ENCODE measurements at places on chromosomes 11 and 22.
A peak's percentile ranks its signal among the peaks of the same experiment; 100 is the strongest.

- no peak overlapping the region for H3K27ac ChIP-seq
- H3K36me3 ChIP-seq = no peaks in the 10 kb centered on the region
- no peaks in the 10 kb centered on the region for H3K4me1 ChIP-seq
Observed at GRCh38 chr22:23031786-23032185, 38.5 kb upstream of the GNAZ start.

DNA sequence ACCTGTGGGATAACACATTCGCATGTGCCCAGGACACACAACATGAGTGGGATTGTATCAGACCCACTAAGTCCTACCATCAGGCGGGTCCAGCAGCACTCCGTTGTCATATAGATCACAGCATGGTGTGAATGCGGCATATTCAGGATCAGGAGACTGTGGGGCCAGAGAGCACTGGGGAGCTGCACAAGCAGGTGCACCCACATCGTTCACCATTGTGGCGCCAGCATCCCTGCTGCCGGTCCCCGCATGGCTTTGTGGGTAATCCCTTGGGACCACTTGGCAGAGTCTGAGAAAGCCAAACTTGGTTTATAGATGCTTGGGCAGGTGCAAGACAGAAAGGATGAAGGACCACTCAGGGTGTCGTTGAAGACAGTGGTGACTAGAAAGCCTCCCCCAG lies 201.6 kb upstream of the B3GAT1 start:
- H3K4me1 ChIP-seq = no peaks in the 10 kb centered on the region
- H3K4me3 ChIP-seq = no peak overlapping the region
- no peak overlapping the region for H3K27ac ChIP-seq
- DNase-seq = no peak
- no peaks in the 10 kb centered on the region for H3K27me3 ChIP-seq

- peaks cover 7% of the 10 kb centered on the region for H3K36me3 ChIP-seq
- no peak overlapping the region for H3K4me3 ChIP-seq
- DNase-seq = no peak
- H3K27ac ChIP-seq = no peak overlapping the region
- no peaks in the 10 kb centered on the region for H3K27me3 ChIP-seq
Observed at GRCh38 chr11:73889019-73889418, 12.2 kb downstream of the PAAF1 start.

- DNase-seq = no peak
- no peaks in the 10 kb centered on the region for H3K4me1 ChIP-seq
- no peaks in the 10 kb centered on the region for H3K36me3 ChIP-seq
- no peak overlapping the region for H3K27ac ChIP-seq
- H3K27me3 ChIP-seq = no peaks in the 10 kb centered on the region
Observed at GRCh38 chr22:49446759-49447710, 380.6 kb downstream of the BRD1 start.

GRCh38 chr11:56333156-56333555 lies 12.7 kb upstream of the OR8K1 start:
- no peak overlapping the region for H3K27ac ChIP-seq
- no peaks in the 10 kb centered on the region for H3K36me3 ChIP-seq
- no peaks in the 10 kb centered on the region for H3K4me1 ChIP-seq
- DNase-seq = no peak
- no peak overlapping the region for H3K4me3 ChIP-seq

GRCh38 chr11:83326326-83326725 lies 40.2 kb upstream of the CCDC90B start:
- H3K4me3 ChIP-seq = no peak overlapping the region
- no peaks in the 10 kb centered on the region for H3K27me3 ChIP-seq
- no peak for DNase-seq
- H3K36me3 ChIP-seq = no peaks in the 10 kb centered on the region
- H3K27ac ChIP-seq = no peak overlapping the region

DNA sequence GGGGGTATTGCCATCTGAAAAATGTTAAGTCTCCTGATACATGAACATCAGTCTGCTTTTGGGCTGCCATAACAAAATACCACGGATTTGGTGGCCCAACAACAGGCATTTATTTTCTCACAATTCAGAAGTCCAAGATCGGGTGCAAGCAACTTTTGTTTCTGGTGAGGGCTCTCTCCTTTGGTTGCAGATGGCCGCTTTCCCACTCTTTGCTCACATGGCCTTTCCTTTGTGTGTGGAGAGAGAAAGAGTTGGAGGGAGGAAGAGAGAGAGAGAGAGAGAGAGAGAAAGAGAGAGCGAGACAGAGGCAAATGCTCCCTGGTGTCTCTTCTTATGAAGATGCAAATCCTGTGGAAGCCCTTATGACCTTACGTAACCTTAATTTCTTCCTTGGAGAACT lies 2.5 kb upstream of the KRTAP5-2 start:
- no peak for DNase-seq
- H3K4me3 ChIP-seq = no peak overlapping the region
- H3K36me3 ChIP-seq = no peaks in the 10 kb centered on the region
- no peak overlapping the region for H3K27ac ChIP-seq

DNA sequence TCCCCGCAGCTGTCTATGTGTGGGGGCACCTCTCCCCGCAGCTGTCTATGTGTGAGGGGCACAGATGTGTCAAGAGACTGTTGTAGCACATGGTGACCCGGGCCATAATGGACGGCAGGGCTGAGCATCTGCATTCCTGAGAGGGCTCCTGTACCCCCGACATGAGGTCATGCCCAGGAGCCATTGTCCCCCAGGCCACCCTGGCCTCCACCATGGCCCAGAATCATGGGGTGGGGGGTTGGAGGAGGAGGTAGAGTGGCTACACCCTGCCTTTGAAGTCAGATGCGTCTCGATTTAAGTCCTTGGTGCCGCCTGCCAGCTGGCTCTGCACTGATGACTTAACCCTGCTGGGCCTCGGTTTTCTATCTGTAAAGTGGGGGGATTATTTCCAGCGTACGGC lies 49.1 kb downstream of the ARHGAP8 start:
- H3K27me3 ChIP-seq = no peaks in the 10 kb centered on the region
- no peak overlapping the region for H3K4me3 ChIP-seq
- DNase-seq = no peak
- H3K4me1 ChIP-seq = no peaks in the 10 kb centered on the region
- no peaks in the 10 kb centered on the region for H3K36me3 ChIP-seq

- no peak overlapping the region for H3K27ac ChIP-seq
- no peaks in the 10 kb centered on the region for H3K36me3 ChIP-seq
- no peaks in the 10 kb centered on the region for H3K4me1 ChIP-seq
- H3K27me3 ChIP-seq = no peaks in the 10 kb centered on the region
Observed at GRCh38 chr11:64627371-64627770, 36.4 kb downstream of the SLC22A12 start.

- H3K4me3 ChIP-seq = no peak overlapping the region
- DNase-seq = no peak
- no peaks in the 10 kb centered on the region for H3K4me1 ChIP-seq
- no peaks in the 10 kb centered on the region for H3K36me3 ChIP-seq
- no peak overlapping the region for H3K27ac ChIP-seq
Observed at GRCh38 chr11:90476442-90477007, 253.7 kb upstream of the CHORDC1 start.

DNA sequence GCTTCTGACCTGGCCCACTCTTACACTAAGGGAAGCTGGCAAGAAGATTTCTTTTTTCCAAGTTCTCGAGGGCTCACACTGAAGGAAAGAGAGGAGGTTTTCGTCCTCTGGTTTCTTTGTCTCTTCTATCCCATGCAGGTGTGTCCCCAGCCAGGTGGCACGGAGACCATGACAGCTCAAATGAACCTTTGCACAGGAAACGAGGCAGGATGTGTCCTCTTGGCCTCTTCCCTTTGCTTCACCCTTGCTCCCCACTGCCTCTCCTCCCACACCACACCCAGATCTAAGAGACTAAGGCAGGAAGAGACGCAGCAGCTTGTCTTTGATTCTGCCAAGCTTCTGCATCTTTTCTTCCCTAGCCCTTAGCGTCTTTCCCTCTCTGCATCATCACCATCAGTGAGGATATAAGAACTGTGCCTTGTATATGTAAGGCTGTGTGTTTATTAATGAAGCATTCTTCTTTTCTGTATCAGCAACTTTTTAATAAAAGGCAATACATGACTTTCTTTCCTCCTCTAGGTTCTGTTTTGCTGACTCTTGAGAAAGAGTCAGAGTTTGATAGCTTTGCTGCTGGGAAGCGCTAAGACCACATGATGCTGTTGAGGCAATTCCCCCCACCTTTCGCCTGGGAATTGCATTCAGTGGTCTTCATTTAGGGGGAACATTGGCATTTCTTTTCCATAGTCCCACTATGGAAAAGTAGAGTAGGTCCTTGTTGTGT lies 56.0 kb upstream of the PARVA start:
- no peaks in the 10 kb centered on the region for H3K27me3 ChIP-seq
- peaks cover 10% of the 10 kb centered on the region for H3K4me1 ChIP-seq
- no peak overlapping the region for H3K27ac ChIP-seq

DNA sequence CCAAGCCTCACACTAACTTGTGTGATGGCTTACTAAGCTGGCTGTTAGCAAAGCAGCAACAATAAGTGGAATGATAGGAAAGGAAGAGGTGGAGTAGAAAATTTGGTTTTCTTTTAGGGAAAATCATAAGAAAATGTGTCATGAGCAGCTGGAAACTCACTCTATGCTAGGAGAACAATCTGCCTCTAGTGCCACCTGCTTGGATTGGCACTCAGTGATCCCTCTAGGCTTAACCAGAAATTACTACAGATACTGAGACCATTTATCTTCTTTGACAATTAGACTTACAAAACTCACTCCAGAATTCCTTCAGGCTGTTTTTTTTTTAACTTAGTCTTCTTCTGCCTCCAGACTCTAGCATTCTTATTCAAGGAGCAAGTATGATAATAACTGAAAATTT lies 117.3 kb downstream of the CD44 start:
- no peaks in the 10 kb centered on the region for H3K27me3 ChIP-seq
- DNase-seq = no peak
- H3K36me3 ChIP-seq = no peaks in the 10 kb centered on the region
- no peaks in the 10 kb centered on the region for H3K4me1 ChIP-seq

DNA sequence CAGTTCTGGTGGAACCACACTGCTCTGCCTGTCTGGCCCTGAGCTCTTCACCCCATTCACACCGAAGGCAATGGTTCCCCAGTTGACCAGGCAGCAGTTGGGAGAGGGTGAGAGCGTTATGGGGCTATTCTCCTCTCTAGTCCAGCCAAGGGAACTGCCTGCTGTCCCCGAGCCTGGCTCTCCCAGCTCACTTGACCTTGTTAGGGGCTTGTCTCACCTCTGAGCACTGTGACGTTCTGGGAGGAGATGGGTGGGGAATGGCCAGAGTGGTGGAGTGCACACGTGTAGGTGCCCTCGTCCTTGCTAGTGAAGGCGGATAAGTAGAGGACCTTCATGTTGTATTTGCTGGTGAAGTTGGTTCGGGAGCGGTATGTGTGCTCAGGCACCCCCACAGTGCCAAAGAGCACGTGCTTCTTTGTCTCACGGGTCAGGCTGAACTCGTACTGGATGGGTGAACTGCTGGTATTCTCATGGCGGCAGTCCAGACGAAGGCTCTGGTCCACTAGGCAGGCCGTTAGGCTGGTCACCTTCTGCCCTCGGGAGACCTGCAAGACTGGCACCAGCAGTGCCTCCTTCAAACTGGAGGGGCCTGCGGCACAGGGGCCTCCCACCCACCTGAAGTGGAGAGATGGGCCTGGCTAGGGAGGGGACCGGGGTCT lies 3.0 kb downstream of the THY1 start:
- H3K36me3 ChIP-seq = no peaks in the 10 kb centered on the region
- H3K4me1 ChIP-seq = peaks cover 10% of the 10 kb centered on the region
- no peak overlapping the region for H3K4me3 ChIP-seq
- H3K27me3 ChIP-seq = peaks cover 6% of the 10 kb centered on the region
- no peak overlapping the region for H3K27ac ChIP-seq

- H3K4me1 ChIP-seq = no peaks in the 10 kb centered on the region
- peaks cover 24% of the 10 kb centered on the region for H3K36me3 ChIP-seq
- no peak overlapping the region for H3K27ac ChIP-seq
- H3K27me3 ChIP-seq = no peaks in the 10 kb centered on the region
- H3K4me3 ChIP-seq = no peak overlapping the region
Observed at GRCh38 chr22:30978304-30978962, 9.4 kb downstream of the TUG1 start.

GRCh38 chr11:68658097-68658496 lies 26.2 kb upstream of the GAL start:
- H3K4me3 ChIP-seq = no peak overlapping the region
- H3K36me3 ChIP-seq = no peaks in the 10 kb centered on the region
- peaks cover 23% of the 10 kb centered on the region for H3K27me3 ChIP-seq
- no peak overlapping the region for H3K27ac ChIP-seq
- no peaks in the 10 kb centered on the region for H3K4me1 ChIP-seq
- DNase-seq = no peak

GRCh38 chr11:19698493-19699292 lies 13.9 kb upstream of the NAV2 start:
- H3K27ac ChIP-seq = peak overlapping the region; percentile 30
- H3K4me1 ChIP-seq = peaks cover 43% of the 10 kb centered on the region
- H3K4me3 ChIP-seq = no peak overlapping the region
- no peak for DNase-seq

- H3K4me3 ChIP-seq = no peak overlapping the region
- no peak for DNase-seq
- H3K4me1 ChIP-seq = peaks cover 20% of the 10 kb centered on the region
- H3K27ac ChIP-seq = no peak overlapping the region
Observed at GRCh38 chr22:35375031-35375430, 5.9 kb upstream of the HMOX1 start.

GRCh38 chr11:117143390-117143789 lies 697 bp upstream of the PAFAH1B2 start:
- peaks cover 23% of the 10 kb centered on the region for H3K4me1 ChIP-seq
- peaks cover 21% of the 10 kb centered on the region for H3K36me3 ChIP-seq
- DNase-seq = no peak
- peak overlapping the region; percentile 95 for H3K27ac ChIP-seq
- H3K4me3 ChIP-seq = peak overlapping the region; percentile 90

- peaks cover 19% of the 10 kb centered on the region for H3K4me1 ChIP-seq
- no peak for DNase-seq
Observed at GRCh38 chr11:7570938-7571521, 57.2 kb downstream of the PPFIBP2 start.

DNA sequence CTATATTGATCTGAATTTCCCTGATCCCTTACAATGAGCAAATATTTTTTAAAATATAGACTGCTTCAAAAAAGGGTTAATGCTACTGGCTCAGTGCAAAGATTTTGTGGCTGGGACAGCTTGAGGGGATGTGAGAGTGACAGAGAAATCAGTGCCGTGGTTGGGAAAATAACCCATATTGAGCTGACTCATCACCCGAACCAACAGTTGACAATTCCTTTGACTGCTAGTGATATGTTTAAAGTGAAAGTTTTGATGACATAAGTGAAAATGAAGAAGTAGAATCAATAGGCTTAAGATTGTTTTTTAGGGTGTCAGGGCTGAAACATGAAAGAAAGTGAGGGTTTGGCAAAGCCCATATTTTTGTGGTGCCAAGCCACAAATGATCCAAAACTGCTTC lies 257.1 kb upstream of the TENM4 start:
- no peaks in the 10 kb centered on the region for H3K4me1 ChIP-seq
- H3K27ac ChIP-seq = no peak overlapping the region
- DNase-seq = no peak
- H3K4me3 ChIP-seq = no peak overlapping the region

DNA sequence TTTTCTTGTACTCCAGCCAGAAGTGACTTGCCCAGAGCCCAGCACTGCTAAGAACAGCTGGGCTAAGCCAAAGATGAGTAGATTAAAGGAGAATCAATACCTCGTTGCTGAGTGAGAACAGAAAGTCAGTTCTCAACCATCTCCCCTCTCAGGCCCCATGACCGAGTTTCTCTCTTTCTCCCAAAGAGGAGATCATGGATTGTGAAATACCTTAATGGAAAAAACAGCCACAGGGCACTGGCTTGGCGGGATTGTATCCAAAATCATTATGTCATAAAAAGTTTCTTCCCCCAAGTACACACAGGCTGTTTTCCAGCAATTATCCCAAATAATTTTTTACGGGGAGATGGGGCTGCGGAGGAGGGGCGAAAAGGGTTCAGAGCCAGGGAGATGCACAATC lies 111.8 kb upstream of the TMEM45B start:
- no peak overlapping the region for H3K27ac ChIP-seq
- no peak for DNase-seq
- peaks cover 8% of the 10 kb centered on the region for H3K4me1 ChIP-seq
- no peak overlapping the region for H3K4me3 ChIP-seq

Data from esophagus squamous epithelium (tissue), 5 donors.